H4 (cell line): ENCODE measurements at places on chromosomes 12 and 14. TPM values are rescaled to one million over a fixed set of nuclear protein-coding genes. Genes with fewer than 3 reads are reported as not detected.
A peak's percentile ranks its signal among the peaks of the same experiment; 100 is the strongest.

GRCh38 chr14:75537071-75537470 lies 14.8 kb downstream of the BATF start:
- no peak for DNase-seq

GRCh38 chr12:109295764-109296425 lies 13.2 kb downstream of the FOXN4 start:
- DNase-seq: no peak

DNA sequence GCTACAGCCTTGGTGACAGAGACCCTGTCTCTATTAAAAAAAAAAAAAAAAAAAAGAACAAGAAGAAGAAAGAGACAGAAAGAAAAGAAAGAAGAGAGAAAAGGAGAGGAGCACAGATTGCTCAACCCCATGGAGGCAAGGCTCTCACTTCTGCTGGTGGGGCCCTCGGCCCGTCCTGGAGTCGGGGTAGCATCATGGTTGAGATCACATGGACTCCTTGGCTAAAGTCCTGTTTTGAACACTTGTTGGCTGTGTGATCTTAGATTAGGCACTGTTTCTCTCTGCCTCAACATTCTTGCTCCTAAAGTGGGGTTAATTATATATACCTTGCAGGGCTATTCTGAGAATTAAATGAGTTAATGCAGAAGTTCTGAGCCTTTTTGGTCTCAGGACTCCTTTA lies 207.7 kb downstream of the CACNA1C start:
- DNase-seq: no peak

DNA sequence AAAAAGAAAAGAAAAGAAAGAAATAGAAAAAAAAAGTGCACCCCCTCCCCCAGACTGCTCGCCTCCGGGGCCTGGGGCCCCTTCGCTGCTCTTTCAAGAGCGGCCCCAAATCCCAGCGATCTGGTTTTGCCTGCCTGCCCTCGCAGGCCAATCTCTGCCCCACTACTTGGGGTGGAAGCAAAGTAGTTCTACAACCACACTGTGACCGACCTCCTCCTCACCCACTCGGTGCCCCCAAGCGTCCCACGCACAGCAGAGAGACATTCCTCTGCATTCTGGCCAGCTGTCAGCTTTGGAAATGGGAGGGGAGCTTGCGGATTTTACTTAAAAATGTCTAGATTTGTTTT lies 2.4 kb upstream of the TBX3 start:
- DNase-seq: no peak

GRCh38 chr12:80186727-80187217 lies 87.4 kb downstream of the OTOGL start:
- peak; percentile 94 for DNase-seq

Gene KIF5A
- total RNA-seq: 0.27 TPM in 1 of 2 replicates, not detected in the other
